ENCODE measurements at places on chromosomes 7 and 10.

DNA sequence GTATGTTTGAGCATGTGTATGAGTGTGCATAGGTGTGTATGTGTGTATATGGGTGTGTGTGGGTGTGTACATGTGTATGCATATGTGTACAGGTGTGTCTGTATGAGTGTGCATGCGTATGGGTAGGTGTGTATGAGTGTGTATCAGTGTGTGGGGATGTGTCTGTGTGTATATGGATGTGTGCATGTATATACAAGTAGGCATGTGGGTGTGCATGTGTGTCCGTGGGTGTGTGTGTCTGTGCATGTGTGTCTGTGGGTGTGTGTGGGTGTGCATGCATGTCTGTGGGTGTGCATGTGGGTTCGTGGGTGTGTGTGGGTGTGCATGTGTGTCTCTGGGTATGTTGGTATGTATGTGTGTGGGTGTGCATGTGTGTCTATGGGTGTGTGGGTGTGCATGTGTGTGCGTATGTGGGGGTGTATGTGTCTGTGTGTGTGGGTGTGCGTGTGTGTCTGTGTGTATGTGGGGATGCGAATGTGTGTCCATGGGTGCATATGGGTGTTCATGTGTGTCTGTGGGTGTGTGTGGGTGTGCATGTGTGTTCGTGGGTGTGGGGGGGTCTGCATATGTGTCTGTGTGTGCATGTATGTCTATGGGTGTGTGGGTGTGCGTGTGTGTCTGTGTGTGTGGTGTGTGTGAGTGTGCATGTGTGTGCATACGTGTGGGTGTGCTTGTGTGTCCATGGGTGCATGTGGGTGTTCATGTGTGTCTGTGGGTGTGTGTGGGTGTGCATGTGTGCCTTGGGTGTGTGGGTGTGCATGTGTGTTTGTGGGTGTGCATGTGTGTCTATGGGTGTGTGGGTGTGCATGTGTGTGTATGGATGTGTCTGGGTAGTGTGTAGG lies 20.6 kb downstream of the EMX2 start:
- DNase-seq, result no peak

DNA sequence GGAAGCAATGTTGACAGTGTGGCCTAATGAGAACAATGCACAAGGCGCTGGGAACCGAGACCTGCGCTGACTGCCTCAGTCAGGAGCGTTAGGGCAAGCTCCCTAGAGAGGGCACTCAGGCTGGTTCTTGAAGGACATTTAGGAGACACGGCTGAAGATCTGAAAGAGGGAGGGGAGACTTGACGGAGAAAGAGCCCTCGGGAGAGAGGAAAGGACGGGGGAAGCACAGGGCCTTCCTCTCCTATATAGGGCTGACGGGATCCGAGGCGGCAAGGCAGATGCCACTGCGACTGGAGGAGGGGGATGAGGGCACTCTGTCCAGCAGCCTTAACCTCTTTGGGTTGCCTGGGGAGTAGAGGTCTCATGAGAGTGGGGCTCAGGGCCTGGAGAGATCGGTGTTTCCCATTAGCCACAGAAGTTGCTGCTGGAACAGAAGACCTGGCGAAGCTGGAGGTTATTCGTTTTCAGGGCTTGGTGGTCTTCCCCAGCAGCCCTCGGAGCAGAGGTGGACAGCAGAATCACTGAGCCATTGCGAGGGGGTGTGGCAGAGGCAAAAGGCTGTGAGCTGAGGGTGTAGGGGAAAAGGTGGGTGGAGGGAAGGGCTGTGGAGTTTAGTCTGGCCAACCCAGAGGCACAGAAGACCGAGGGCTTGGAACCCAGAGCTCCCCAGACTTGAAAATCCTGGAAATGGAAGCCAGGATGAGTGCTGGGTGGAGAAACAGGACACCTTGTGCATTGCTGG lies 36.0 kb downstream of the CLEC2L start:
- no peak for DNase-seq

DNA sequence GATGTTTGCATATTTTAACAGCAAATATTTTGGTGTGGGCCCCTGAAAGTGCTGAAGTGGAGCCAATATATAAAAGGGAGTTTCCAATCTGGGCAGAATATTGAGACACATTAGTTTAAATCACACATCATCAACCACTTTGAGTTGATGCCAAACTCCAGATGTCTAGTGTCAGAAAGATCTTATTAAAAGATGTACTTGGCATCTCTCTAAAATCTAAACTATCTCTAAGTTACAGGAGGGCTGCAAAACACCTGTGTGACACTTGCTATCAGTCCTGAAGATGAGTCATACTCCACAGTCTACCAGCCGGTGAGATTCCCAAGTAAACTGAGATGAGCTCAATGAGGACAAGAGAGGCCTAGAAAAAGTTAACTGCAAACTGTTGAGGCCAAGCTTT lies 11.4 kb downstream of the JAZF1 start:
- DNase-seq, result no peak

- no peak for DNase-seq
Measured at GRCh38 chr10:29932991-29933390, 126.4 kb downstream of the JCAD start.

DNA sequence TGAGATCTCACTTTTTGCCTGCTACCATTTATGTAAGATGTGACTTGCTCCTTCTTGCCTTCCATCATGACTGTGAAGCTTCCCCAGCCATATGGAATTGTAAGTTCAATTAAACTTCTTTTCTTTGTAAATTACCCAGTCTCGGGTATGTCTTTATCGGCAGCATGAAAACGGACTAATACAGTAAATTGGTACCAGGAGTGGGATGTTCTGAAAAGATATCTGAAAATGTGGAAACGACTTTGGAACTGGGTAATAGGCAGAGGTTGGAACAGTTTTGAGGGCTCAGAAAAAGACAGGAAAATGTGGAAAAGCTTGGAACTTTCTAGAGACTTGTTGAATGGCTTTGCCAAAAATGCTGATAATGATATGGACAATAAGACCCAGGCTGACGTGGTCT lies 10.6 kb upstream of the GARIN1A start:
- DNase-seq, result no peak

DNA sequence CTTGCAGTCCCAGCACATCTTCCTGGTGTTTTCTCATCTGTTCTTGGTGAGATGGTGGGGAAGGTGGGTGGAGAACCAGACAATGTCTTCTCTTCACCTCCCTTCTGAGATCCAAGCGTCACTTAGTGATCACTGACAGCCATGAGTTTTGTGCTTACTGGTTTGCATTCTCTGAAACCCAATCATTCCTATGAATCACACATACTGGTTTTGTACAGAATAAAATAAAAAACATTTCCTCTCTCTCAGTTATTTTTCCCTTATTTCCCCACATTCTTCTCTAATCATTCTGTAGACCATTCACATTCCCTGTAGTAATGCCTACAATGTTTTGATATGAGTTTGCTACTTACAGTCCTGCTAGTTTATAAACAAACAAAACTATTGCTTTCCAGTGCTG lies 143.8 kb upstream of the SLC13A1 start:
- no peak for DNase-seq

GRCh38 chr7:76133839-76134238 lies 67.9 kb upstream of the SRRM3 start:
- DNase-seq, result no peak

GRCh38 chr10:6579904-6580278 lies at the start of gene PRKCQ:
TSS of gene PRKCQ (minus strand) at chr10:6580276. CDS start at chr10:6515135, 65,141 bp downstream.
- DNase-seq, result no peak

DNA sequence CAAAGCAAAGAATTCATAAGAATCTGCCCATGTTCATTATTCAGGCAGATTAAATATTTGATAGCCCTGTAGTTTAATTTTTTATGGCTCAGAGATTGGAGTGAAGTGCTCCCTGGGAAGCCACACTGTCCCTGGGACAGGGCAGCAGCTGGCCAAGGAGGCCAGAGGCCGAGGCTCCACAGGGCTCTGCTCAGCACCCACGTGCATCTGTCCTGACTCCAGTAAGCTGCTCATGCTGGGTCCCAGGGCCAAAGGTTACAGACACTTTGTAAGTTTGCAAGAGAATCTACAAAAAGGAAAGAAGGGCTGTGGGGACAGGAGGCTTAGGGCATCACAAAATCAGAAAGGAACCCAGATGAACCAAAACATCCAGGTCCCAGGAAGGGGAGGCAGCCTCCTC lies 155.5 kb downstream of the KCNMA1 start:
- no peak for DNase-seq

DNA sequence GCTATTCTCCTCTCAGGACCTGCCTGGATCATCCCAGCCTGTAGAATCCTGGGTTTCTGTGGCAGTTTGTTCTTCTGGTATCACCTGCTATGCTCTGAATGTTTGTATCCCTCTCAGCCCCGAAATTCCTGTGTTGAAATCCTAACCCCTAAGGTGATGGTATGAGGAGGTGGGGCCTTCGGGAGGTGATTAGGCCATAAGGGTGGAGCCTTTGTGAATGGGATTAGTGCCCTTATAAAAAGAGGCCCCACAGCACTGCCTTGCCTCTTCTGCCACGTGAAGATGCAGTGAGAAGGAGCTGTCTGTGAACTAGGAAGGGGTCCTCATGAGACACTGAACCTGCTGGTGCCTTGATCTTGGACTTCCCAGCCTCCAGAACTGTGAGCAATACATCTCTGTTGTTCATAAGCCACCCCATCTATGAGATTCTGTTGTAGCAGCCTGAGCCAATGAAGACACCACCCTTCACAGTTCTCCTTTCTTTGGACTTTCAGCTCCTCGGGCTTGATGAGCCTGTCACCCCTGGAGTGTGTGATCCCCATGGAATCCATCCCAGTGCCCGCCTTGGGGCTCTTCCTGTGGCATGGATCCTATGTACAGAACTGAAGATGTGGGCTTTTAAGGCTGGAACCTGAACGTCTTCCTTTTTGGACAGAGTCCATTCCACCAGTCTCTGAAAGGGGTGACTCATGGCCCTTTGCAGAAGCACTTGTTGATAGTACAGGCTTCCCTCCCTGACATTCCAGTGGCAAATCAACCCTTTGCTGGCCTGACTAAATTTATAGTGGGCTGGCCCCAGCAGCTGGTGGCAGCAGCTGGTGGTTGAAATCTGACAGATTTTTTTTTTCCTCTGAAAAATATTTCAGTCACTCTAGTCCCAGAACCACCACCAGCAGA lies 138.0 kb downstream of the TACC2 start:
- DNase-seq, result no peak

- DNase-seq, result no peak
Measured at GRCh38 chr10:102770792-102771191, 27.0 kb downstream of the WBP1L start.

- no peak for DNase-seq
Measured at GRCh38 chr7:27922907-27923641, 183.1 kb downstream of the TAX1BP1 start.

DNA sequence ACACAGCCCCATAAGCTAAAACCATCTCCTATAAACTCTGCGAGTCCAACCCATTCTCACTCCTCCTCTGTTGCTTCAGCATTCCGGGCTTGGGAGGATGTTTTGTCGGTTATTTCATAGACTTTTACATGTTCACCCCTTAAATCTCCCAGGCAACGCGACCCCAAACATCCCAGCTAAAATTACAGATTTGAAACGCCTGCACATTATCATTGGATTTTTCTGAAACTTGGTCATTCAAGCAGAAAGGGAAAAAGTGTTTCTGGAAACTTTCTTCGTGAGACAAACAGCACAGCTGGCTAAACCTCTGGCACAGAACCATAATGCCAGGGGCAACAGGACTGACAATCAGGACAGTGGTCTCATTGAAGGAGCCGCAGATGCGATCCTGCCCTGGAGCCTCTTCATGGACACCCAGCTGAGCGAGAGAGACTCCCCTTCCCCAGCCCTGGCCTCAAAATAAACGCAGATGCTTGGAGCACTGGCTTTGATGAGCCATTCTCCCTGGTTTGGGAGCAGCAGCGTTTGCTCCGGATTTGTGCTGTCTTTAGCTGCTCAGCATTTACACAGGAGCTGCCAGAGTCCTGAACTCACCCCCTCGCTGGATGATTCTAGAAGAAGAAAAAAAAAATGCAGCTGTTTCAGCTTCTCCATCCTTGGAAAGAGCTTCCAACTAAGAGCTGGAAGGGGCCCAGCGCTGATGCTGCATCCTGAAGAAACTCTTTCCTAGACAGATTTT lies 30.1 kb downstream of the AFAP1L2 start:
- DNase-seq, result no peak

DNA sequence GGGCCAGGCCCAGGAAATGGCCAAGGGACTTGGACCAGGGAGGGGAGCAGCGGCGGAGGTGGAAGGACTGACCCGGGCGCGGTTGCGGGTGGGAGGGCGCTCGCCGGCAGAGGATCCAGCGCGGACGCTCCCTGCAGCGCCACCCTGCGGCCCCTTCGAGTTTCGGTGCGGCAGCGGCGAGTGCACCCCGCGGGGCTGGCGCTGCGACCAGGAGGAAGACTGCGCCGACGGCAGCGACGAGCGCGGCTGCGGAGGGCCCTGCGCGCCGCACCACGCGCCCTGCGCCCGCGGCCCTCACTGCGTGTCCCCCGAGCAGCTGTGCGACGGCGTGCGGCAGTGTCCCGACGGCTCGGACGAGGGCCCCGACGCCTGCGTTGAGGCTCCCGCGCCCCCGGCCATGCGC lies 16.8 kb upstream of the ZNF467 start:
- DNase-seq, result no peak

- no peak for DNase-seq
Measured at GRCh38 chr7:11507929-11508328, 324.1 kb downstream of the THSD7A start.

GRCh38 chr7:138480527-138480926 lies 20.5 kb downstream of the TRIM24 start:
- no peak for DNase-seq

DNA sequence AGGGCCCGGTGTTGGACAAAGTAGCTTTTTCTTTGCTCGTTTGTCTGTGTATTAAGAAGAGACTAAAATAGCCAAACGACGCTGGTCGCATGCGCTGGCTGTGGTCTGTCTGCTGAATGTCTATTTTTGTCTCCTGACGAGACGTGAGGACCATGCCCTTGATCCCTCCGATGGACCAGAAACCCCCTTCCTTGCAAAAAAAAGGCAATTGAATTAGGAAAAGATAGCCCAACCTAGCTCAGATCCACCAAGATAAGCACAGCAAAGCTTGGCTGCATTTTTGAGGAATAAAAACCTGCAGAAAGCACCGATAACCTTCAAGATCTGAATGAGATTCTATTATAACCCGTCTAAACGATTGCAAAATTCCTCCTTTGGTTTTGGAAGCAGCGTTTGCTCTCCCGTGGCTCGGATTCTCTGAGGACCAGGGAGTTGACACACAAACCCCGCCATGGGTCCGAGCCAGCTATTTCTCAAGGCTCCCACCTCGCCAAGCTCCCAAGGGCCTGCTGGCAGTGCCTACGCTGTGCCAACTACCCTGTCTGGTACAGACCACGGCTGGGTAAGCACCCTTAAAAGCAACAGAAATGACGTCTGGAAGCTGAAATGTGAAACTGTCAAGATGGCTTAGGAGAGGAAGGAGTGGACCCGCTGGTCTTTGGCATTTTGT lies 17.7 kb upstream of the TTYH3 start:
- no peak for DNase-seq

DNA sequence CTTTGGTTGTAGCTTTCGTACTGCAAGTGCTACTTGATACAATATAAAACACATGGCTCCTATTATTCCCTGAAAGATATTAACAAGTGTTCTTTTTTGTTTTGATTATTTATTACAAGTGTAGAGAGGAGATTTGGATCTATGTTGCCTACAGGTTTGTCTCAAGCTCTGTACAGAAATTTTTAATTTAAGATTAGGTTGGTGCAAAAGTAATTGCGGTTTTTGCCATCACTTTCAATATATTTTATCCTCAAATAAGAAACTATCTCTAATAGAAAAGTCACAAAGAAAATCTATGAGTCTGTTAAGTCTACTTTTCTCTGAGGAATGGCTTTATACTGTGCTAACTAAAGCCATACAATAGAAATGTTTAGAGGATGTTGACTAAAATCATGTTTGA lies 1086.1 kb downstream of the GRM8 start:
- no peak for DNase-seq

- DNase-seq, result no peak
Measured at GRCh38 chr10:5041471-5042023, 37.9 kb upstream of the AKR1C2 start.

Data from SK-N-MC (cell line).